ENCODE measurements at places on chromosomes 4 and X. TPM values are rescaled to one million over a fixed set of nuclear protein-coding genes. Genes with fewer than 3 reads are reported as not detected.

The DRD5 gene
- total RNA-seq, result not detected

The MRPS18C gene
- total RNA-seq, result 40.6 TPM

The PRDM5 gene
- 3.5 TPM for total RNA-seq

The ASMT gene
- 0.28 TPM for total RNA-seq

The SULT1E1 gene
- not detected for total RNA-seq

The GSX2 gene
- not detected for total RNA-seq

The RFC1 gene
- 18.8 TPM for total RNA-seq

The ARMCX1 gene
- 0.51 TPM for total RNA-seq

The CFAP99 gene
- not detected for total RNA-seq

The TCEANC gene
- total RNA-seq, result 0.95 TPM

The NXF2B gene
- total RNA-seq, result not detected

The NPFFR2 gene
- total RNA-seq, result not detected

The CXCR3 gene
- 0.15 TPM for total RNA-seq

The FHDC1 gene
- 0.79 TPM for total RNA-seq

The NEUROG2 gene
- not detected for total RNA-seq

The LRP2BP gene
- total RNA-seq, result 0.15 TPM

The EDA gene
- total RNA-seq, result 0.76 TPM

The EGF gene
- 1.3 TPM for total RNA-seq

The RBM46 gene
- total RNA-seq, result not detected

The PSAPL1 gene
- 0.14 TPM for total RNA-seq

The FAM9B gene
- not detected for total RNA-seq

The TMSB15C gene
- not detected for total RNA-seq

The ANOS1 gene
- 0.15 TPM for total RNA-seq

The FAAH2 gene
- total RNA-seq, result 0.18 TPM

The PDE6B gene
- not detected for total RNA-seq

The UCHL1 gene
- total RNA-seq, result 959 TPM

The SPARCL1 gene
- total RNA-seq, result not detected

The CLCN4 gene
- total RNA-seq, result 3.6 TPM

The LRCH2 gene
- not detected for total RNA-seq

The DDIT4L gene
- total RNA-seq, result 0.32 TPM

The NDUFA1 gene
- 307 TPM for total RNA-seq

The SPIN2A gene
- total RNA-seq, result 0.37 TPM

The ADH1A gene
- not detected for total RNA-seq

The XAGE1B gene
- 160 TPM for total RNA-seq

The OCIAD2 gene
- 126 TPM for total RNA-seq

The RUFY3 gene
- 10.4 TPM for total RNA-seq

The TCEAL2 gene
- total RNA-seq, result not detected

The DCLK2 gene
- total RNA-seq, result 10.2 TPM

The ARHGAP36 gene
- not detected for total RNA-seq

The ERAS gene
- total RNA-seq, result 0.19 TPM

The PDZD4 gene
- 3.6 TPM for total RNA-seq

The NSUN7 gene
- total RNA-seq, result 0.13 TPM

The SERTM2 gene
- total RNA-seq, result not detected

The ADAM29 gene
- total RNA-seq, result not detected

The GPR34 gene
- not detected for total RNA-seq
